ENCODE measurements at places on chromosomes 2 and 18.
A peak's percentile ranks its signal among the peaks of the same experiment; 100 is the strongest.

- no peak for DNase-seq
Measured at GRCh38 chr18:10559553-10560451, 34.0 kb downstream of the NAPG start.

- DNase-seq, result no peak
Measured at GRCh38 chr2:30789670-30790210, 17.5 kb downstream of the CAPN13 start.

DNA sequence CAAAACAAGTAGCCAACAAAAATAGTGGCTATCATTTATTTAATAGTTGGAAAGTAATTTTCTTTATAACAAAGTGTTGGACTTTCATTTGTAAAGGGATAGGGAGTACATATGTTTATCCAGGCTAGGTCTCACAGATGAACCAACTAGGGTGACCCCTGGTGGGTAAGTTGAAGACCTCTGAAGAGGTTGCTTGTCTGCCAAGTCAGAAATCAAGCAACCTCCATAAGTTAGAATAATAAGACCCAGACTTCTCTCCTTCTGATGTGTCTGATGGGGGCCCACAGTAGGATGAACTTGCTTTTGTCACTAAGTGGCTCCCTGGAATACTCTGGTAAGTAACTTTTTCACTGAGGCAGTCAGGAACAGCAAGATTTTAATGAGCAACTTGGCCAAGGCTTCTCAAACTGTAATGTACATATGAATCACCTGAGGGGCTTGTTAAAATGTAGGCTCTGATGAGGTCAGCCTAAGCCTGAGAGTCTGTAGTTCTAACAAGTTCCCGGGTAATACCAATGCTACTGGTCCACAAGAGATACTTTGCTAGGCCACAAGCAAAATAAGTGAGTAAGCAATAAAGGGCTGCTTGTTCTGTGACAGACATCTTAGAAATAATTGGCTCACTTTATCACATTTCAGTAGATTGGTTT is 319.6 kb downstream of the PIK3C3 start:
- DNase-seq, result no peak

DNA sequence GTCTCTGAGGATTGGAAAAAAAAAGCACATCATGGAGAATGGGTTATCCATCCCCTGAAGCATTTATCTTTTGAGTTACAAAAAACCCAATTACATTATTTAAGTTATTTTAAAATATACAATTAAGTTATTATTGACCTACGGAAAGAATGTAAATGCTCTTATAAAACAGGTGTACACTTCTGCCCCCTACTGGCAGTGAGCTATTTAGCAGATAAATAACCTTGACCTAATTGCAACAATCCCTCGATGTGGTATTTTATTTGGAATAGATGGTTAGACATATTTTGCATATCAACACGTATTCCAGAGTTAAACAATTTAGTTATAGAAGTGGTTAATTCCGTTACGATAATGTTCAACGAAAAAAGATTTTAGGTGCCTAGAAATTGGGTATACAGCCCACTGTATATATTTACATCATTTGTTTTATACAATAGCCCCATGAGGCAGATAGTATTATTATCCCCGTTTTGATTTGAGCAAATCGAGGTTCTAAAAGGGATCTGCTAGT is 9.1 kb upstream of the DAW1 start:
- DNase-seq, result peak; percentile 60

GRCh38 chr2:173062801-173063200 is 12.8 kb upstream of the MAP3K20 start:
- DNase-seq, result no peak
